Type B pancreatic cell (in vitro differentiated cells): ENCODE measurements at places on chromosomes 12 and 14. TPM values are rescaled to one million over a fixed set of nuclear protein-coding genes. Genes with fewer than 3 reads are reported as not detected.

DNA sequence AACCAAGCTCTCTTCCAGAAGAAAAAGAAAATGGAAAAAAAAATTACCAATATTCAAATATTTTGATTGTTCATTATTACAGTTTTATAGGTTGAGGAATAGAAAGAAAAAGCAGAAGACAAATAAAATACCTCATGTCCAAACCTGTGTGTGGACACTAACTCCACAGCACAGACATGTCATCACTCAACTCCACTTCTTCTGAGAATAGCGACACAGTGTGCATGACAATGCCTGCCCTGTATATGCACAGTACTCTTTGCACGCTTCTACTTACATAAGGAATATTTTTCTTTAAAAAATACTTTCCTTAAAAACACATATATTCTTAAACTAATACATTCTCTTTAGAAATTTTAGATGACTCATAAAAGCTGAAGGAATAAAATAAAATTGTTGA lies 81.1 kb downstream of the HMGA2 start:
- no peak overlapping the region for H3K4me3 ChIP-seq
- H3K36me3 ChIP-seq, result peaks cover 34% of the 10 kb centered on the region
- no peak overlapping the region for H3K27ac ChIP-seq
- no peak for DNase-seq
- peaks cover 3% of the 10 kb centered on the region for H3K27me3 ChIP-seq

FOXM1 gene
- 53.9 and 68.6 TPM in 2 replicates for total RNA-seq

KCNK13 gene
- total RNA-seq, result 3.2 and 3.8 TPM in 2 replicates

ESR2 gene
- total RNA-seq, result 0.19 and 0.53 TPM in 2 replicates

DNA sequence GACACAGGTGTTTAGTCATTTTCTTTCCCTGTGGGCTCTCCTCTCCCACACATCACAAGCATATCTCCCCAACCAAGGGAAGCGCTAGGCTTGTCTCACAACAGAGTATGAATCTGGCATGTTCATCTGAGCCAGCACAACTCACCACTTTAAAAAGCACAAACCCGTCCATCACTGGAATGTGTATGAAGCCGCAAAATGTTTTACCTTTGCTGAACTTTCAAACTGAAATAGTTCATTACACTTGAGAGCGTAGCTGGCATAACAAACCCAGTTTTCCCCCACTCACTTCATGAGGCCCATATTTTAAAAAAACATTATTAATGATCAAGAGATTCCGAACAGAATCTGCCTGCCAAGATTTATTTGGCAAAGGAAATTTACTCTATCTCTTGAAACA lies 15.8 kb downstream of the NID2 start:
- H3K4me1 ChIP-seq, result peaks cover 26% of the 10 kb centered on the region
- H3K36me3 ChIP-seq, result peaks cover 4% of the 10 kb centered on the region
- H3K27ac ChIP-seq, result no peak overlapping the region
- DNase-seq, result no peak
- H3K27me3 ChIP-seq, result peaks cover 5% of the 10 kb centered on the region

GRCh38 chr14:99754141-99755067 lies 38.8 kb upstream of the EML1 start:
- H3K4me3 ChIP-seq, result no peak overlapping the region
- peaks cover 11% of the 10 kb centered on the region for H3K27me3 ChIP-seq
- peak overlapping the region; percentile 31 for H3K27ac ChIP-seq
- peaks cover 34% of the 10 kb centered on the region for H3K4me1 ChIP-seq
- DNase-seq, result no peak

DNA sequence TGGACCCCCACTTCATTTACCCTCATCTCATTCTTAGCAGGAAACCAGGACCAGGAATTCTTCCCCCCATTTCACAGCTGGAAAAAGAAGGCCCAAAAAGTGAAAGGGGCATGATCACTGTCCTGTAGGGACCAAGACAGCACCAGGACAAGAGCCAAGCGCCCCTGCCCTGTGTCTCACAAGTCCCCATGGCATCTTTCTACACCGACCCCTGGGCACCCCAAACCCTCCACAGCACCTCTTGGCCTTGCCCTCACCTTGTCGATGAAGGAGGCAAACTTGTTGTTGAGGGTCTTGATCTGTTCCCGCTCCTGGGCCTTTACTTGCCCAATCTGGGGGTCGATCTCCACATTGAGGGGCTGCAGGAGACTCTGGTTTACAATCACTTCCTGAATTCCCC lies 710 bp downstream of the KRT76 start:
- no peaks in the 10 kb centered on the region for H3K36me3 ChIP-seq
- no peaks in the 10 kb centered on the region for H3K4me1 ChIP-seq
- no peak for DNase-seq
- H3K27ac ChIP-seq, result no peak overlapping the region

DNA sequence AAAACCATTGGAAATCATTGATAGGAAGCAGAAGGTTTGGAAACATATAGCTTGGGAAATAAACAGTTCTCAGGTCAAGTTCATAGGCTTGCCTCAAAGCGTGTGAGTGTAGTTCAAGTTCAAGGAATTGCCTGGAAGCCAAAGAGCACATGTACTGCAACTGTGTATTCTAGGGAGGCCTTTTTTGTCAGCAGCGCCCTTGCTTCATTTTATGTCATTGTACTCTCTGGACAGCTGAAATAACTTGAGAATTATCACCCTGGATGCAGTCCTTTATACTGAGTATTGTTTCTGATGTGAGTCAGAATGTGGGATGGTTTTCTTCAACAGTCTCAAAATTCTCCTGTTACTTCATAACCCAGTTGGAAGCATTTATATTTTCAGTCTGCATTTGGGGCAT lies 16.0 kb upstream of the EVL start:
- peaks cover 28% of the 10 kb centered on the region for H3K4me1 ChIP-seq
- no peak for DNase-seq
- H3K27me3 ChIP-seq, result no peaks in the 10 kb centered on the region
- no peak overlapping the region for H3K27ac ChIP-seq
- H3K4me3 ChIP-seq, result no peak overlapping the region

DNA sequence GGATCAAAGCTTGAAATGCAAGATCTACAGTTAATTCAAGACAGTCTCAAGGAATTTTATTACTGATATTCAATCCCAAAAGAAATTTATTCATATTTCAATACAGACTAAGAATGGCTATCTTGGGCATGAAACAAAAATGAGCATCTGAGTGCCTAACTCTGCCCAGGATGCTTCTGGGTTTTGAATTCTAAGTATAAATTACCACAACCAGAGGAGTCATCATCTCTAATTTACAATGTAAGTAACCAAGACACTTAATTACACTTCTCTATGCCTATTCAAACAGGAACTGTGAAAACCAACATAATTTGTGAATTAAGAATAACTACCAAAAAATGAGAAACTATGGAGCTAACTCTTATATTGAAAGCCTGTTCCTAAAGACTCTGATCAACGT lies 14.1 kb downstream of the OSBPL8 start:
- peaks cover 28% of the 10 kb centered on the region for H3K4me1 ChIP-seq
- H3K36me3 ChIP-seq, result no peaks in the 10 kb centered on the region
- no peak overlapping the region for H3K27ac ChIP-seq

DNA sequence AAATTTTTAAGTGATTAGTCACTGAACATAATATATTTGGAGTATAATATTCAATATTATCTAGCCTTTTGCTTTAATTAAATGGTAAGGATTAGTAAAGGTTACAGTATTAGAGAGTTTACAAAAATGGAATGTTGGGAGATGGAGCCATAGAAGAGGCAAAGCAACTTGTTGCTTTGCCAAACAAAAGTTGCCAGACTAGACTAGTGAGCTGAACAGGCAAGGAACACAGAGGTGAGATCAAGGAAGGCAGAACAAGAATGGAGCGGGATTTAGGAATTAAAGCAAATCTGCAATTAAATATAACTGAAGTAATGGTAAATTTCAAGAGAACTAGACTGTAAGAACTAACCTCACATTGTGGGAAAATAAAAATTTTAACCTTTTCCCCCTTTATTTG lies 5.1 kb downstream of the ARF6 start:
- no peak for DNase-seq
- peak overlapping the region; percentile 64 for H3K27ac ChIP-seq
- no peaks in the 10 kb centered on the region for H3K27me3 ChIP-seq
- H3K4me3 ChIP-seq, result peak overlapping the region; percentile 75

DNA sequence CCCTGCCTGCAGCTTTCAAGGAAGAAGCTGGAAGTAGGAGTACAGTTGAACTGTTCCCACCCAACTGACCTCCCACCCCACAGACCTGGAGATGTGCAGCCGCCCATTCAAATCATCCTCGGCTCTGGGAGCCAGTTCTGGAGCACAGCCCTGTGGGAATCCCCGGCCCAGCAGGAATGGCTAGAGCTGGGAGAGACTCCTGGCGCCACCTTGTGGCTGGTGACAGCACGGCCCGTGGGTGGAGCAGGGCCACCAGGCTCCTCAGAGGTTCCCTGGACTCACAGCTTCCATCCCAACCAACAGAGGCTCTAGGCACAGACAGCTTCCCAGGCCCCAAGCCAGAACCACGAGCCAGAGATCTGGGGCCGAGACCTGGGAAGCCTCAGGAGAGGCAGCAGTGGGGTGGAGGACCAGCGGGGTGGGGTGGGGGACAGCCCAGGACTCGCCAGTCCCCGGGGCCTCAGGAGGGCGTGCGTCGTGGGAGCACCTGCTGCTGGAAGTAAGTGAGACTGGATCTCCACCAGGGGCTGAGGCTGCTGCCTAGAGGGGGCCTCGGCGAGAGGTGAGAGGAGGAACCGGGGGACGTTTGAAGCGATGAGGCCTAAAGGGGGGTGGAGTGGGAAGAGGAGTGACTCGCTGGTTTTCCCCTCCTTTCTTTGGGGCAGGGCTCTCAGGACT lies 43.4 kb downstream of the RNF34 start:
- H3K27ac ChIP-seq, result no peak overlapping the region
- no peaks in the 10 kb centered on the region for H3K27me3 ChIP-seq
- no peak overlapping the region for H3K4me3 ChIP-seq

DNA sequence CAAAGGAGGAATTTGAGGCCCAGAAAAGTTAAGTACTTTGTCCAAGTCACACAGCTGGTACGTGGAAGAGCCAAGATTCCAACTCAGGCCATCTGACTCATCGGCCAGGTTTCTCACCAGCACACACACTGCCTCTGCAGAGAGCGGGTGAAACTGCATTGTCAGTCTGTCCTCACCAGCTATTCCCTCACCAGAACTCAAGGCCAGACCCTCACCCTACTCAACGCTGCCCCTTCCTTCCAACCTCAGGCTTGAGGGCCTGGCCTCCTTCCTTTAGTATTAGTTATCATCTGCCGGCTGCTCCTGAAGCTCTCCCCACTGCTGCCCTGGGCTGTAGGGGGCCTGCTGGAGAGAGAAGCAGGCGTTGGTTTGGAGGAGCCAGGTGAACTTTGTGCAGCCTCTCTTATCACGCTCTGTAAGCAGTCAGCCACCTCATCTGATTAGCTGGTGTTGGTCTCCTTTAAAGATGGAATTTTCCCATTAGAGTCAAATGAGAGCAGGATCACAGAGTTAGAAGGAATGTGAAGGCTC lies 16.6 kb upstream of the PLEK2 start:
- peaks cover 28% of the 10 kb centered on the region for H3K4me1 ChIP-seq
- H3K27ac ChIP-seq, result peak overlapping the region; percentile 57
- DNase-seq, result no peak
- peaks cover 4% of the 10 kb centered on the region for H3K27me3 ChIP-seq
- H3K36me3 ChIP-seq, result no peaks in the 10 kb centered on the region

SELPLG gene
- 0.31 and 0.48 TPM in 2 replicates for total RNA-seq
